NCI-H187 (cell line): ENCODE measurements at places on chromosomes 12 and 14.

DNA sequence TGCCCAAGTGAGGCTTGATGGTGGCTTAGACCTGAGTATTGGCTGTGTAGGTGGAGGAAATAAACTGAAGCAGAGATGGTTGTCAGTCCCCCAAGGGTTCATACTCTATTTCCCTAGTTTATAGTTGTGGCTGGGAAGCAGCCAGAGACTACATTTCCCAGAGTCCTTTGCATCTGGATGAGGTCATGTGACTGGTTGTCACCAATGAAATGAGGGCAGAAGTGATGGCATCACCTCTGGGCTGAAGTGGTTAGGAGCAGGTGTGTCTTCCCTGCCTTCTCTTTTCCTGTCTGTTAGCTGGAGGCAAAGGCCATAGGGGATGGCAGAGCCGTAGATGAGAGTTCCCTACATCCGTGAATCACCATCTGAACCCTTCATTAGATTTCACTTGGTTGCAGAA, 16.3 kb upstream of the NOS1 start:
- no peak for DNase-seq

GRCh38 chr14:55580470-55581341, 699 bp downstream of the KTN1 start:
- DNase-seq = no peak

DNA sequence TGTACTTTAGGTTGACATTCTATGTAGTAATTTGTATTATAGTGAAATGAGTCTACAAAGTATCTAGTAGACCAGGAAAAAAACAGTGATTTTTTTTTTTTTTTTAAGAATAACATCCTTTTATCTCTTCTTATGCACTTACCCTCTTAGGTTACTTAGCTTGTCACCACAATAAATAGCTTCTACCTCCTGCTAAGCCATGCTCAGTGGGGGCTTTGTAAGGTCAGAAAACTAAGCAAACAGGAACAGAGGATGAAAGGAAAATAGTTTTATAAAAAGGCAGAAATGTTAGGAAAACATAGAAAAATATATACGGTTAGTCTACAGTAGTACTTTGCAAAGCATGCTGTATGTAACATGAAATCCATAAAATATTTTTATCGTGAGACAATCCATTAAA, 385.3 kb upstream of the ATXN7L3B start:
- DNase-seq = no peak

DNA sequence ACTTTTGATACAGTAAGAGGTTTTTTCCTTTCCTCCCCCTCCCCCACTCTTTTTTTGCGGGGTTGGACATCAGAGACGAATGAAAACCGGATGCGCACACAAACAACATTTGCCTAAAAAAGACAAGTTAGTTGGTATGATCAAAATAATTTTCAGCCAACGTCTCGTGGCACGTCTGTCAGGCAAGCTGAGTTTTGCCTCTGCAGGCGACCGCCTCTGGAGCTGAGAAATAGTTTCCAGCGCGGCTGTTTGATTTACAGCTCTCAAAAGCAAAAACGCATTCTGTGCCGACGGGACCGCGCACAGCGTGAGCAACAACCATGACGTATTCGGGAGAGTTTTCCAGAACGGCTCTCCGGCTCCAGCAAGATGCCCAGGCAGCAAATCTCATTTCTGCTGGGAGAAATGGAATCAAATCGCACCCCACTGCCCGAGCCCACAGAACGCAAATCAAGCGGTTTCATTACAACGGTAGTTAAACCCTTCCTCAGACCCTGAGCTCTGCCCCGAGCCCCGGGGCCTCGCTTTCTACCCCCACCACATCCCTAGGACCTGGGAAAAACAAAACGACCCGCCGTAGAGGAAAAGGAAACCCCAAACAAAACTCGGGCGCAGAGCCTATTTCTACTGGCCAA, 14.2 kb upstream of the CALM1 start:
- peak; percentile 55 for DNase-seq

GRCh38 chr14:24607635-24608514, 1.6 kb downstream of the GZMH start:
- no peak for DNase-seq

- DNase-seq = no peak
Measured at GRCh38 chr14:99721792-99722516, 37.9 kb downstream of the CYP46A1 start.

- no peak for DNase-seq
Measured at GRCh38 chr12:85147331-85147730, 111.2 kb downstream of the LRRIQ1 start.

- DNase-seq = no peak
Measured at GRCh38 chr12:10540776-10541205, 35.1 kb downstream of the EIF2S3B start.

- no peak for DNase-seq
Measured at GRCh38 chr12:24535334-24536069, 413.4 kb downstream of the BCAT1 start.

DNA sequence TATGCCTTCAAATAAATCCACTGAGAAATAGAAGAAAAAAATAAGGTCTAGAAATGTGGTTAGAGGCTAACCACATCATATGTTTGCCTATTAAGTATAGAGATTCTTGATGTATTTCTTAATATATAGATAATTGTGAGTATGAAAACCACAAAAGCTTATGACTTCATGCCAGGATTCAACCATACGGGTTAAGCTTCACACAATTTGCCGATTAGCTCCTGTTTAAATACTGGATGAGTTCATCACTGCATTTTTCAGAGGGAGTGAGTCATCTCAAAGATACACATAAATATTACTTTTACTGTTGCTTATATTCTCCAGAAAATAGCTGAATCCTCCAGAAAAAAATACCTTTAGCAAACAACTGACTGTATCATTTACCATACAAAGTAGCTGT, 79.6 kb downstream of the RPL10L start:
- no peak for DNase-seq

- DNase-seq = no peak
Measured at GRCh38 chr12:54933376-54933775, 51.2 kb downstream of the TESPA1 start.

DNA sequence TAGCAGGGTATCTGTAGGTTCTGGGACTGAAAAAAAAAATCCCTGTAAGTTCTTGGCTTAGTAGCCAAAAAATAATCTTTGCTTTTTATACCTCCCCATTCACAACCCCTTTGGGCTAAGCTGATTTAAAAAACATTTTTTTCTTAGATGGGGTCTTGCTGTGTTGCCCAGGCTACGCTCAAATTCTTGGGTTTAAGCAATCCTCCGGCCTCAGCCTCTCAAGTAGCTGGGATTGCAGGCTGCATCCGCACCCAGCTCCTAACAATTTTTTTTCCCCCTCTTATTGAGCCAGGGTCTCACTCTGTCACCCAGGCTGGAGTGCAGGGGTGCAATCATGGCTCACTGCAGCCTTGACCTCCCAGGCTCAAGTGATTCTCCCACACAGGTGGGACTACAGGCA, 9.1 kb upstream of the ISM2 start:
- no peak for DNase-seq

DNA sequence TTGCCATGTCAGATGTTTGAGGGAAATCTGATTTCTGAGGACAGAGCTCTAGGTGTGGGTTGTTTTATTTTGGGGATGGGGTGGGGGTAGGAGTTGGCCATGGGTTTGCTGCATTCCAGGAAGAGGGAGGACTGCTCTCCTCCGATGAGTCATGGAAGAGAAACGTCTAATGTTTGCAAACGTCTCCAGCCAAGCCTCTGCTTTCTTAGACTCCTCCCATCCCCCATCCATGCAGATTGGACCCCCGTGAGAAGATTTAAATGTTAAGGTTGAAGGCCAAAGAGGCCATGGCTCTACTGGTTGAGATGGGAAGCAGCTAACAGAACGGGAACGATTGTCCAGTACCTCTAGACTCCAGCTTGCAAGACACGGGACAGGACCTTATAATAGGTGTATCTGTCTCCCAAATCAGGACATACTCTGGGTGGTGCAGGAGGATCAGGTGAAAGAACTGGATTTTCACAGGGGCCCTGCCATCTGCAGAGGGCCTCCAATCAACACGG, 11.4 kb upstream of the ATP2A2 start:
- no peak for DNase-seq

GRCh38 chr14:34058510-34058909, 107.6 kb upstream of the EGLN3 start:
- DNase-seq = no peak

- no peak for DNase-seq
Measured at GRCh38 chr12:40502322-40502721, 189.9 kb upstream of the CNTN1 start.

DNA sequence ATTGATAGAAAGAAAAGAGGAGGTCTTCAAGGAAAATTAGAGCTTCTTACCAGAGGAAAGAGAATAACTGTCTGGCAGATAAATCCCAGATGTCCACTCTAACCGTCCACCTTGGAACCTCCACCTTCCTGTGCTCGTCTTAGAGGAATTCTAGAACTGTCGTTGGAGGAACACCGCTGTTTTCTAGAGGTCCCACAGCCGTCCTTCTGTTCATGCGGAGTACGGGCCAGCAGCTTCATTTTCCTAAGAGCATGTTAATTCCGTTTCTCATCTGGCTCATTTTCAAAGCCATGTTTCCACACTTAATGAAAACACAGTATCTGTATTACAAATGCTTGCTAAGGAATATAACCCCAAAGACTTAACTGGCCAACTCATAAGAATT, 107.9 kb upstream of the ESRRB start:
- no peak for DNase-seq

DNA sequence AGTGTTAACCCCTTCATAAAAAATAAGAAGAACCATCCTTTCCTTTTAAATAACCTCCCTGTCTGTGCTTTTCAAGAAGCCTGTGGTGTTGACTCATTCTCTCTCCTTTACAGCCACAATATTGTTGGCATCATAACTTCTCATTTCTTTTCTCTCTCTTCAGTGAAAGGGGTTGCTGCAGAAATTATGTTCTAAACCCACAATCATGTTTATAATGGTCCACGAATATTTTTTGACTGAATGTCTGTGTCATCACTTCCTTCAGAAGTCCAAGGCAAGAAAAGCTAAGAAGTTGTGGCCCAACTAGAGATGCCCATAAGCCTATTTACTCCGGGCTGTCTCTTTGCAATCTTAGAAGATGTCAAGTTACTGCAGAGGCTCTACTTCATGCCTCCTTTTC, 488.3 kb downstream of the APAF1 start:
- DNase-seq = no peak

- DNase-seq = no peak
Measured at GRCh38 chr12:124115976-124116690, 143.1 kb downstream of the ZNF664 start.

GRCh38 chr12:115683240-115683780, 594.2 kb downstream of the MED13L start:
- DNase-seq = no peak

DNA sequence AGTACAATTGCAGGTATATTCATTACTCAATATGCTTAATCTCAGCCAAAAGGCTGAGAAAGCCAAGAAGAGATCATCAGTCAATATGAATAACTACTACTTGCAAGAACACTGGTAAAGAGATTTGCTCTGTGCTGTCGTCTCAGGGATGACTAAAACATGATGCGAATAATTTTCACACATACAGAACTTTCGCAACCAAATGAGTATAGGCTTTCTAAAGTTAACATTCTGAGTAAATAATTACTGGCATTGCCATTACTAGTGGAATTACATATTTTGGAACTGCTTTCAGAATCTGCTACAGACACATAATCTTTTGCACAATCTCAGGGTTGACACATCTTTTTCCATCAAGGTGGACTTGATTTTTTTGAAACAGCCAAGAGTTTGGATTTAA, 24.7 kb downstream of the NCKAP1L start:
- no peak for DNase-seq

DNA sequence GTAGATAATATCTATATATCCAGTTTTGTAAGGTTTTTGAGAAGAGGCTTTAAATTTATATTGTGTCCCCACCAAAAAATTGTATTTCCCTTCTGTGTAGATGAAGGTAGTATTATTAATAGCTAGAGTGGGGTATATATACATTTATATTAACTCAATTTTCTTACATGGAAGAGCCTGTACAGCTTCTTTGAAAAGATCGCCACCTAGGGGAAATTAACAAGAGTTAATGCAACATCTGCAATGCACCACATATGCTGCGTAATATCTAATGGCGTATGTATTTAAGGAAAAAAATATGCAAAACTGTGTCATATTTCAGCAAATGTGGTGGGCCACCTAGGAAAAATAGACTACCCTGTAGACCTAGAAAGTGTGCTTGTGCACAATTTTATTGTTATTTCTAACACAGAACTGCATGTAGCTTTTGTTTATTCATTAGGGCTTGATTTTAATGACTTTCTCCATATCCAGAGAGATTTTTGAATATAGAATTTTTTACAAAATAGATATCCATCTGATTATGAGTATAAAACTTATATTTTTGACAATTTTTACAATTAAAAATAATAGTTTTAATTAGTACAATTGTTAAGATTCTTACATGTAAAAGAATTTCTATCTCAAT, 14.0 kb downstream of the CCER1 start:
- peak; percentile 5 for DNase-seq

GRCh38 chr12:57261428-57261865, 10.5 kb upstream of the STAC3 start:
- DNase-seq = peak; percentile 43

DNA sequence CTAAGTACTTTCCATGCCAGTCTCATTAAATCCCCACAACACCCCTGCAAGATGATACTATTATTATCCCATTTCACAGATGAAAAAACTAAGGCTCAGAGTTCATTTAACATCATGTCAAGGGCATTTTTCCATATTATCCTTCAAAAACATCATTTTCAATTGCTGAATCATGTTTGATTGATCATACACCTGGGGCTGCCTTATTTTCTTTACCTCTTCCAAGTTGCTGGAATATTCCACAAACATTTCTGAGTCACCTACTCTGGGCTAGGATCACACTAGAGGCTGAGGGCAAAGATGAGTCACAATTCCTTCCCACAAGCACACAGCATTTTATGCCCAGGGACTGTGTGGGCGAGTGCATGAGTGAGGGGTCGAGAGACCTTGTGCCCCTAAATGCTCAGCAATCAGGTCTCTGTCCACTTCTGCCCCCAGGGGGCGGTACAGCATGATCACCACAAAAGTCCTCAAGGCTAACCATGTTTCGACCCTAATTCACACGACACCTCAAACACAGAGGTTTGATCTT, 14.1 kb upstream of the TMEM119 start:
- DNase-seq = no peak

GRCh38 chr12:112347581-112347982, 34.6 kb downstream of the HECTD4 start:
- DNase-seq = no peak
